ENCODE measurements at places on chromosomes 6 and 20.
A peak's percentile ranks its signal among the peaks of the same experiment; 100 is the strongest.

DNA sequence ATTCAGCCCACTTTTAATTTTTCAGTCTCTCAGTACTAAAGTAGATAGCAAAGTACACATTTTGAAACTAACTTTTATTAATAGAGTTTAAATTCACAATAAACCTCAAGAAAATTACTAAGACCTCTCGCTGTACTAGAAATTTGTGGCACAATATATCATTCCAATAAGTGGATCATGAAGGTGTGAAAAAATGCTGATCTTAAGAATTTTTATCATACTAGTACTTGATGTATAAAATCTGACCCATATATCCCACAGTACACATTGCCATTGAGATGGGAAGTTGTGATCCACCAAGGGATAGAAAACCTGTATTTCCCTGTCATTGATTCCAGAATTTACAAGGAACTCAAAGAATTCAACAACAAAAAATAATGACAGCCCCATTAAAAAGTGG is 85.7 kb downstream of the DCDC2 start:
- DNase-seq, result no peak

DNA sequence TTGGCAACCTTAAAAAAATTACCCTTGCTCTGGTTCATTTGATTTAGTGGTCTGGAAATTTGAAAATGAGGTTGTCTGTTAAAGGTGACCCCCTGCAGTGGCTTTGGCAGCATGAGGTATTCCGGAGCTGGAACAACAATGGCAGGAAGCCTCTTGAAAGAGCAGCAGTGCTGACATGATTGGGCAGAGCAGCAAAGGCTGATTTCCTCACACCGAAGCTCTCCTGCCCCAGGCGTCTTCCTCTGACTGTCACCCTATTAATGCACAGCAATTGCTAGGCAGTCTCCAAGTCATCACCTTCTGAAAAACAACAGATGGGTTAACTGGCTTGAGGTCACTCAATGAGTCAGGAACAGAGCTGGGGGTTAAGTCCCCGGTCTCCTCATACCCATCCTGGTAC is 241.8 kb upstream of the MMS22L start:
- no peak for DNase-seq

- peak; percentile 11 for DNase-seq
Measured at GRCh38 chr6:25250878-25251277, 28.3 kb upstream of the CARMIL1 start.

GRCh38 chr20:36548704-36549627 is 7.6 kb downstream of the MYL9 start:
- no peak for DNase-seq

DNA sequence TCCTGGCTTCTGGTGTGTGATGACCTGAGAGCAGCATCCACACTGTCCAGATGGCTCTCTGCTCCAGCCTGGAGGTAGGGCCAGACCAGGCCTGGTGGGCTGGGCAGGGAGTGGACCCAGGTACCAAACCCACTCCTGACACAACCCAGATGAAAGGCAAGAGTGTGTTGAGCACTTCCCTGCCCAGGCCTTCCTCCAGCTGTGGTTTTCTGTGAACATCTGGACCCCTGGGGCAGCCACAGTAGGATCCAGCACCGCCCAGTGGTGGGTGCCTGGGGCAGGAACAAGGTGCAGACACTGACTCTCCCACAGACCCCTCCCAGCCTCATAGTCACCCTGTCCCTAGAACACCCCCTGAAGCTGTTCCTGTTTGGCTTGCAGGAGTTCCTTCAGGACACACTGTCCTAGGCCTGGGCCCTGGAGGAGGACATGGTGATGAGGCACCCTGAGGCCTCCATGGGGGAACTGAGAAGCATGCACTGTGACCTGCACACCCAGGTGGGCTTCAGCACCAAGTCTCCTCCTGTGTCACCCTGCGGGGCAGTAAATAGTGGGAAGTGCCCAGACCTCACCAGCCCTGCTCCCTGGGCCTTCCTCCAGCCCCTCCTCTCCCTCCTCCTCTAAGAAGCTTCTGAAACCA is 28.7 kb downstream of the UBD start:
- DNase-seq, result no peak

DNA sequence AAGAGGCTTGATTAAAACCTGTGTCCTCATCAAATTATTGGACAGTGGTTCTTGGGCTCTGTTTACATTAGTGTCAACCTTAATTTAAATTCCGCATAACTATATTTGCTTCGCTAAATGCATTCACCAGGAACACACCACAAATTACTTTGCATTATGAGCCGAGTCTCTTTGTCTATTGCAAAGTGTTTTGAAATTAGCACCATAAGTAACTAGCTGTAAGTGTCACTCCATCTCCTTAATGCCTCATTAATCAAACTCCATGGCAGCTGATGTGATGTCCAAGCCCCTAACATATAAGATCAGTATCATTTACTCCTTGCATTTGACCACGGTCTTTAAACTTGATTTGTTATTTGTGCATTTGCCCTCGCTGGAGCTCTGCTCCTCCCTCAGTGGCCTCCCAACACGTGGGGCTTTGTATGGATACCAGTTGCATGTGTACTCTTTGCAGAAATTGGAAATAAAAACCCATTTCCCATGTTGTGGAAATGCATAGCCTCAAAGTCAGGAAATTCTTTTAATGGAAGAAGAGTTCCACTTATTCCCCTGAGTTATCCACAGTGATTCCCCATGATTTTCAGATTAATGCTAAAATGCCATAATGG is 24.6 kb downstream of the FOXA2 start:
- no peak for DNase-seq

GRCh38 chr20:33890557-33890956 is 79.4 kb downstream of the CHMP4B start:
- DNase-seq, result no peak

DNA sequence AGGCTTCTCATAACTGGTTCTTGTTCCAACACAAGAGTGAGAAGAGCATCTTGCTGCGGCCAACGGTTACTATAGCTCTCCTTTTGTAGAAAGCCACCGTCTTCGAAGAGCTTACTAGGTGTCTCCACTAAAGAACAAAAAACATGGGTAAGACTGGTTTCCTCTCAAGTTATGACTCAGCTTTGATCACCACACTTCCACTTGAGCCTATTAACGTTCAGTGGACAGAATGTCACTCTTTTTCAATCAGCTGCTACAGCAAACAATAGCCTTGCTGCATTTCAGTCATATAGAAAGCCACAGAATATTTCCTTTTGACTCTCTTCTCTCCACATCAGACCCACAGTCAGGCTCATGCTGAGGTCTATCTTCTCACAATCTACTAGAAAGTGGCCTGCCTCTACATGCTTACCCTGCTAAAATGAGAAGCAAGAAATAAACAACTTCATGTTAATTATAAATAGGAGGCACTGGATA is 243.5 kb upstream of the PREP start:
- DNase-seq, result no peak
